Renal cortex interstitium (tissue), 15 donors: ENCODE measurements at places on chromosomes 1 and 21.

DNA sequence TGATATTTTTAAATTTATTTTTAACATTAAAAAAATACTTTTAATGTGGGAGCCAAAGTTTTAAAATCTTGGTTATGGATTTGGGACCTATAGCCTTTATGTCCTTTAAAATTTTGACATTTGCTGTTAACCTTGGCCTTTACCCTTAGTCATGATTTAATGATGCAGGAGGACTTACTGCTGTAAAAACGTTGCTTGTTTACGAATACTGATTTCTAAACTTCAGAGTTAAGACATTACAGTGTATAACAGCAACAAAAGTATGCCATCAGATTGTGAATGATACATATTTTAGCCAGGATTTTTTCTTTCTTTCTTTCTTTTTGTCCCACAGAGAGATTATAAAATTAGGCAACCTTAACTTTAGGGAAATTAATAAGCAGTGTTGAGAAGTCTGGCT is 8.9 kb downstream of the RBM15 start:
- no peak for DNase-seq

DNA sequence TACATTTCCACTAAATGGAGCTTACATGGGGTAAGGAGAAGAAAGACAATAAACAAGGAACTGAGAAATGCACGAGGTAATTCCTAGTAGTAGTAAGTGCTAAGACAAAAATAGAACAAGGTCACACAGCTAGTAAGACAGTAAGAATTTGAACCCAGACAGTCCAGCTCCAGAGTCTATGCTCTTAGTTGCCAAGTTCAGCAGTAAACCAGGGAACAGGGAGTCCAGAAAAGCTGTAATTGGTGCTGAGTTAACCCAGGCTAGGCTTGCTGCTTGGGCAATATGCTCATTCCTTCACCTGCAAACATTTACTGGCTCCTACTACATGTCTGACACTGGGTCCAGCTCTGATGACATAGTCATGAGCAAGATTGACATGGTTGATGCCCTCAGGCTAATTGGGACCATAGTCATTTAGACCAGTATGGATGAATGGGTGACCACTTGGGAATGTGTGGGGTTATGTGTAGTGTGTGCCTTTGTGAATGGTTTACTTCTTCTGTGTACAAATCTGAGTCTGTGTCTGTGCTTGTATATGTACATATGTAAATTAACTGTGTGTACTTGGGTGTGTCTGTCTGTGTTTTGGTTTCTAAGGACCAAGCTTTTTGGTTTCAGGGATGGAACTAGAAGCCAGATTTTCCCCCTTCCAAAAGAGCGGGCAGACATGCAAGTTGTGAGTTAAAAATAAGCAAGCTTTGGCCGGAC is 2.0 kb downstream of the GPX7 start:
- no peak for DNase-seq

DNA sequence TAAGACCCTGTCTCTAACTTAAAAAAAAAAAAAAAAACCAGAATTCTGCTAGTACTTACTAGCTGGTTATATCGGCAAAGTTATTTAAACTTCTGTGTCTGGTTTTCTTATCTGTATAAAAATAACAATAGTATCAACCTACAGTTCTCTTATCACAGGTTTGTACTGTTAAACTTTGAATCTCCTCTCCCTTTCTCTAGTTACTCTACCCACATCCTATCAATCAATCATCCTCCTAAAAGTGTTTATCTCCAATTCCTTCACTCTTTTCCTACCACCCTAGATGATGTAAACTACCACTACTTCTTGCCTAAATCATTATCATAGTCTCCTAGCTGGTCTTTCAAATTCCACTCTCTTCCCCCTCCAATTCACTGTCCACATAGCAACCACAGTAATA is 27.6 kb downstream of the USP33 start:
- DNase-seq, result no peak

DNA sequence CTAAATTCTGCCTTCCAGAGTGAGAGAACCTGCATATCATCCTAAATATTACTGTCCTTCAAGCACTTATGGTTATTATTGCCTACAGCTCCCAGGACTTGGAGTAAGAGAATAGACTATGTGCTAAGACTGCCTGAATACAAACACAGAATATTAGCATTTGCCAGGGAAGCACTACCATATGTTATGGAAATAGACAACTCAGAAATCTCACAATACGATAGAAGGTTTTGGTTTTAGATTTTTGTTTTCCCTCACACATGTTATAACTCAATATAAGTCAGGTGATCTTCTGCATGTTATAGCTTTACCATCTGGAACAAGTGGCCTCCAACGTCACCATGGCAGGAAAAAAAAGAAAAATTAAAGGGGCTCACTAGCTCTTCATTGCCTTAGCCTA is 413.9 kb downstream of the LRRIQ3 start:
- no peak for DNase-seq

DNA sequence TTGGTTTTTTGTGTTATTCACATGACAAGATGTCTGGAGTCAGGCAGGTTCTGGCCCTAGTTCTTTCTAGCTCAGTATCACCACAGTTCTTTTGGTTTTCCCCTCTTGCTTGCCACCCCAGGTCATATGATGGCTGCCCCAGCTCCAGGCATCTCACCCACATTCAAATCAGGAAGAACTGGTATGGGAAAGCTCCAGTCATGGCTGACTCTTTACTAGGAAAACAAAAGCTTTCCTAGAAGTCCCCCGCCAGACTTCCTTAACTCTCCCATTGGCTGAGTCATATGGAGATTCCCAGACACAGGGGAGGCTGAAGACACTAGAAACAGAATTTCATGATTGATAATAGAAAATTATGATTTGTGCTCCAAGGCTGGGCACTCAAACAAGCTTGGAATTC is 22.1 kb upstream of the EYA3 start:
- no peak for DNase-seq

DNA sequence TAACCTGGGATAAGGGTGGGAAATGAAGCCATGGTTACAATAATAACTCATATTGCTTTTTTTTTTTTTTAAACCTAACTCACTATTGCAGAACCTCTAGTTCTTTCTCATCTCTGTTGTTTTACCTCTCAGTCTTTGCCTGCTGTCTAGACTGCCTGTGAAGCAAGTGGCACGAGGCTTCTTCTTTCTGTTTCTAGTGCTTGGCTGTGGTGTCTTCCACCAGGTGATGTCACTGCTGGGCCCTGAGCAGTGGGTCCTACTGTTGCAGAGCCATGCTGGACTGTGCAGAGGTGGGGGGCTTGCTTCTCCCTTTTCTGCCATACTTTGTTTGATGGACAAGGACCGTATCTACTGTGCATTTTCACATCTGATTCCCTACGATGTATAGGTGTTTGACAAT is 51.7 kb downstream of the ZNF326 start:
- DNase-seq, result no peak

GRCh38 chr1:20308569-20308968 is 17.9 kb downstream of the VWA5B1 start:
- no peak for DNase-seq

GRCh38 chr1:43352351-43352705 is 6.5 kb upstream of the CDC20 start:
- no peak for DNase-seq

DNA sequence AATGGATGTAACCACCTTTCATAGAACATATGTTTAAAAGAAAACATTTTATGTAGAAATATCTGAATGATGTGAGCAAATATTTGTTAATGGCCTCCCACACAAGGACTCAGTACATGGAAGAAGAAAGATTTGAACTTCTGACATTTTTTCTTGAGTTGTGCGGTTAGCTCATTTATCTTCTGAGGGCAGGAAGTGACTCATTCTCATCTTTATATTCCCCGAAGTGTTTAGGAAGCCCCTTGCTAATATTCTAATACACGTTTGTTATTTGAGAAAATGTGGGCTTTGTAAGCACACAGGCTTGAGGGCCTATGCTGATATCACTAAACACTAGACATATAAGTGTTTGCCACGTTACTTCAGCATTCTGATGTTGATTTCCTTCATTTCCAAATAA is 392.5 kb upstream of the PTBP2 start:
- no peak for DNase-seq

DNA sequence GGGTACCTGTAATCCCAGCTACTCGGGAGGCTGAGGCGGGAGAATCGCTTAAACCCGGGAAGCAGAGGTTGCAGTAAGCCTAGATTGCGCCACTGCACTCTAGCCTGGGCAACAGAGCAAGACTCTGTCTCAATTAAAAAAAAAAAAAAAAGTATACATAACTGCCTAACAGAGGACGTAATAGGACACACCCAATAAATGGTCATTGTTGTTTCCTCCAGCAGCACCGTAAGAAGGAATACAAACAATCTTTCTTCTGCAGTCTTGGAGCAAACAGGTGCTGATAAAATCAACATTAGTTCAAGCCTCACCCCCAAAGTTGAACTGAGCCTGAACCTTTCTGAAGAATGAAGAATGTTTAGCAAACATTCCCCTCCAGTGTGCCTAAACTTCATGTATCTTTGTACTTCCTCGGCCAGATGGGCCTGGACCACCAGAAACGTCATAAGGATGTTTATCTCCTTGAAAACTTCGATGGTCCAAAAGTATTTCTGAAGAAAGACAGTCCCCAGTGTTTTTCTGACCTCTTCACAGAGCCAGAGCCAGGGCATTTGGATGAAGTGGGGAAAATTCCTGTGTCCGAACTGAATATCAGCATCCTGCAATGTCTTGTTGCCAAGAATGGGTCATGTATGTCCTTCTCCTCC is 136.8 kb upstream of the F3 start:
- DNase-seq, result no peak

GRCh38 chr1:211492511-211493132 is 660 bp upstream of the RD3 start:
- no peak for DNase-seq

DNA sequence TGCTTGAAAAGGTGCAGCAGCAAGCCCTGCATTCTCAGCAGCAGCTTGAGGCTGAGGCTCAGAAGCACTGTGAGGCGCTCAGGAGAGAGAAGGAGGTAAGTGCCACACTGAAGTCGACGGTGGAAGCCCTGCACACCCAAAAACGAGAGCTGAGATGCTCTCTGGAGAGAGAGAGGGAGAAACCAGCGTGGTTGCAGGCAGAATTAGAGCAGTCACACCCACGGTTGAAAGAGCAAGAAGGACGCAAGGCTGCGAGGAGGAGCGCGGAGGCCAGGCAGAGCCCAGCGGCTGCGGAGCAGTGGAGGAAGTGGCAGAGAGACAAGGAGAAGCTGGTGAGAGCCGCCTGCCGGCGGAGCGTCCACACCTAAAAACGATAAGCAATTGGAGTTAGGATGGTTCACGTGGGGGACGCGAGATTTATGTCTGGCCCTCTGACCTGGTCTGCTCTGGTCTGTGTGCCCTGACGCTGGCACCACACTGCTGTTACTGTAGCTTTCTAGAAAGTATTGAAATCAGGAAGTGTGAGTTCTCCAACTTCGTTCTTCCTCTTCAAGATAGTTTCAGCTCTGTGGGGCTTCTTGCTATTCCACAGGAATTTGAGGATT is 26.7 kb upstream of the DIP2A start:
- DNase-seq, result no peak

DNA sequence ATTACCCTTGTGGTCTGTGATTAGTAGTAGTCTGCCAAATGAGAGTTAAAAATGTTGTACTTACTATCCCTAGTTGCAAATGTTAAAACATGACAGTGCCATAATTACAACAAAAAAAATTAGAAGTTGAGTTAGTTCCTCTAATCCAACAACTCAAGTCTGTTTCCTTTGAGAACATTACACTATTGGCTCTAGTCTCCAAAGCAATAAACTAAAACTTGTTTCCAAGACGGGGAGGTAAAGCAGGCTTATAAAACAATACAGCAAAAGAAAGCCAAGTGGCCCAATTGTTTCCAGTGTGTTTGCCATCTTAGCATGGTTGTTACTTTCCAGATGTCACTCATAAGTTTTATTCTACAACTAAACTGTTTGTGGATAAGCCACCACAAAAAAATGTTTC is 11.6 kb downstream of the KYAT3 start:
- DNase-seq, result no peak

DNA sequence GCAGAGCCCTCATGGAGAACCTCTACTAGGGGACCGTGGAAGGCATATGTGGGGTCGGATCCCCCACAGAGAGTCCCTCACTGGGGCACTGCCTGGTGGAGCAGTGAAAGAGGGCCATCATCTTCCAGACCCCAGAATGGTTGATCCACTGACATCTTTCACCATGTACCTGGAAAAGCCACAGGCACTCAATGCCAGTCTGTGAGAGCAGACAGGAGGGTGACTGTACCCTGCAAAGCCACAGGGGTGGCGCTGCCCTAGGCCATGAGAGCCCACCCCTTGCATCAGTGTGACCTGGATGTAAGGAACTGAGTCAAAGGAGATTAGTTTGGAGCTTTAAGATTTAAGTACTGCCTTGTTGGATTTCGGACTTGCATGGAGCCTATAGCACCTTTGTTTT is 1276.7 kb upstream of the PRMT6 start:
- DNase-seq, result no peak

DNA sequence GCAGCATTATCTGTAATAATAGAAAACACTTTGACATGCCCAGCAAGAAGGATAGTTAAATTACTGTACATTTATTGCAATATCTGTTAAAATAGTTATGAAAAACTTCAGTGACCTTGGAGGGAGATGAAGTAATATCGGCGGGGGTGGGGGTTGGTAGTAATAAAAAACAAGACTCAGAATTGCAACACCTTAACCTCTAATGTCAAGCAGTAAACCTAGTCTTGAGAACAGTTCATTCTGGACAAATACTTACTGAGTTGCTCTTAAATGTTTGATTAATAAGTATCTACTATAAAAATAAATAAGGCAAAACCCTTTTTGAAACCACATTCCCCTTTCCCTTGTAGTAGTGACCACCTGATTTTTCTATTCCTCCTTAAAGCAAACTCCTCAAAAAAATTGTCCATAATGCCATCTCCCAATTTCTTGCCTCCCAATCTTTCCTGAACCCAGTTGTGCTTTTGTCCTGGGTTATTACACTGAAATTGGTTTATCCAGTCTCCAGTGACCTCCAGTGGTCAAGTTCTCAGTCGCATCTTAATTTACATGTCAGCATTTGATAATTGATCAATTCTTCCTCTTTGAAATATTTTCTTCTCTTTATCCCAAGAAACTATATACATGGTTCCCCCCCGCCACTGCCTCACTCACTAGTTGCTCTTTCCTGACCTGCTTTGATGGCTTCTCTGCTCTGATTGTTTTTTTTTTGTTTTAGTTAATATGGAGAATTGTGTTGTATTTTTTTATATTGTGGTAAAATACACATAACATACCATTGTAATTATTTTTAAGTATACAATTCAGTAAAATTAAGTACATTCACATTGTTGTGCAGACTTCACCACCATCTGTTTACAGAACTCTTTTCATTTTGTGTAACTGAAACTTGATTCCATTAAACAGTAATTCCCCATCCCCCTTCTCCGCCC is 36.8 kb downstream of the RAP1A start:
- DNase-seq, result peak; percentile 23

DNA sequence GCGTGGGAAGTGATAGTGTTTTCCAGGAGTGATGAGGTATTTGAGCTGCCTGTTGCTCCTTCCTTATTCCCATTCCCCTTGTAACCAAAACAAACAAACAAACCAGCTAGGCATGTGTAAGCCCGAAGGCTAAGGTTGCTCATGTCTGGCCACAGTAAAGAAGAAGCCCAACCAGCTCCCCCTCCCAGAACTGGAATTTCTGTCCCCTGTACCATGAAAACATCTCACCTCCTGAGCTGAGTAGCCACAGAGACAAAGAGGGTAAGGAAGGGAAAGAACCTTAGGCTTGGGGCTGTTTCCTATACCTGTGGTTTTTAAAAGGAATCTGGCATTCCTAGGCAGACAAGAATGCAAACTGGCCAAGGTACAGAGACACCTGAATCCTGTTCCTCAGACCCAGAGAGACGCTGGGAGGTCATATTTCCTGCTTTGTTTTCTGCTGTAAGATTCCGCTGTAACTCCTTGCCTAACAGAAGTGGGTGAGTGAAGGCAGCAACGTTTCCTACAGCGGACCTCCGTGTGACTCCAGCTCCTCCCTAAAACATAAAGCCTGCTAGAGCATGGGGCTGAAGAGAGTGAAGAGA is 41.7 kb upstream of the RAB4A start:
- DNase-seq, result no peak

GRCh38 chr1:60470246-60470645 is 396.7 kb upstream of the C1orf87 start:
- no peak for DNase-seq
